Calu3 (cell line): ENCODE measurements at places on chromosomes 4 and X.

DNA sequence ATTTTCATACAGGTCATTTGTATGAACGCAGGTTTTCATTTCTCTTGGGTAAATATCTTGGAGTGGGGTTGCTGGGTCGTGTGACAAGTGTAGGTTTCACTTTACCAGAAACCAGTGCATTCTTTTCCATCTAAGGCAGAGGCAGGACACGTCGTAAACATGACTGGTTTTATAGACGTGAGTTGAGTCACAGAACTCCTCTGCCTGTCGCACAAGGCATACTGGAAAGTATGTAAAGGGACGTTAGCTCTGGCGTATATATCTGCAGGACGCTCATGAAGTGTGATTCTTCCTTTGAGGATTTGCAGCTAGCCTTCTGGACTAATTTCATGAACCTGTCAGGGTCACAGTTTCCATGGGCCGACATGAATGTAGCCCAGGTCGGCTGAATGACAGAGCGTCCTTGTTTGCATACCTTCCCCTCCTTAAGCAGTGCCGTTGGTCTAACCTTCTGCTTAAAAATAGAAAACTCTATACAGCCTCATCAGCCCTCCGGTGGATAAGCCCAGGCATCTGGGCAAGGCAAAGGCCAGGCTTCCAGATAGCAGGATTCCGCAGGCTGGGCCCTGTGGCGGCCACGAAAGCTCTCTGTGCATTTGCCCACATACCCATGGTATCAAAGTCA is 106.0 kb downstream of the GPR143 start:
- DNase-seq = no peak

DNA sequence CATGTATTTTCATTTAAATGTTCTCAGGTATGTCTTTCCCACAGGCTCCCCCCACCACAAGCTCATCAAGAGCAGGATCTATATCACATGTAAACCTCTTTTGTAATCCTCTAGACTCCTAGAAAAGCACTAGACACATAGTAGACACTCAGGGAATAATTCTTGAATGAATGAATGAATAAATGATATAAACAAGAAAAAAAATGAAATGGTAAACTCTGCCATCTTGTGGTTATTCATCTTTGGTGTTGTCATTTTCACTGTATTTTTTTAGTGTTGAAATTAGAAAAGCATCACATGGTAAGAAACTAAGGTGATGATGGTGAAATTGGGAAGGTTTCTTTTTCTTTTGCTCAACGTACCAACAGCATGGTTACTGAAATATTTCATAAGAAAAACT is 34.2 kb upstream of the C1GALT1C1 start:
- no peak for DNase-seq

DNA sequence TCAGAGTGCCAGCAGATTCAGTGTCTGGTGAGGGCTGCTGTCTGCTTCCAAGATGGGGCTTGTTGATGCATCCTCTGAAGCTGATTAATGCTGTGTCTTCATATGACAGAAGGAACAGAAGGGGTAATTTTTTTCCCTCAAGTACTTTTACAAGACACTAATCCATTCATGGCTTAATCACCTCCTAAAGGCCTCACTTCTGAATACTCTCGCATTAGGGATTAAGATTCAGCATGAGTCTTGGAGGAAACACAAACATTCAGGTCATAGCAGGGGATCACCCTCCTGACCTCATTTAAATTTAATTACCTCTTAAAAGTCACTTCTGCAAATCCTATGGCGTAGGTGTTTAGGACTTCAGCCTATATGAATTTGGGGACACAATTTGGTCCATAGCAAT is 1145.5 kb upstream of the PCDH10 start:
- no peak for DNase-seq

DNA sequence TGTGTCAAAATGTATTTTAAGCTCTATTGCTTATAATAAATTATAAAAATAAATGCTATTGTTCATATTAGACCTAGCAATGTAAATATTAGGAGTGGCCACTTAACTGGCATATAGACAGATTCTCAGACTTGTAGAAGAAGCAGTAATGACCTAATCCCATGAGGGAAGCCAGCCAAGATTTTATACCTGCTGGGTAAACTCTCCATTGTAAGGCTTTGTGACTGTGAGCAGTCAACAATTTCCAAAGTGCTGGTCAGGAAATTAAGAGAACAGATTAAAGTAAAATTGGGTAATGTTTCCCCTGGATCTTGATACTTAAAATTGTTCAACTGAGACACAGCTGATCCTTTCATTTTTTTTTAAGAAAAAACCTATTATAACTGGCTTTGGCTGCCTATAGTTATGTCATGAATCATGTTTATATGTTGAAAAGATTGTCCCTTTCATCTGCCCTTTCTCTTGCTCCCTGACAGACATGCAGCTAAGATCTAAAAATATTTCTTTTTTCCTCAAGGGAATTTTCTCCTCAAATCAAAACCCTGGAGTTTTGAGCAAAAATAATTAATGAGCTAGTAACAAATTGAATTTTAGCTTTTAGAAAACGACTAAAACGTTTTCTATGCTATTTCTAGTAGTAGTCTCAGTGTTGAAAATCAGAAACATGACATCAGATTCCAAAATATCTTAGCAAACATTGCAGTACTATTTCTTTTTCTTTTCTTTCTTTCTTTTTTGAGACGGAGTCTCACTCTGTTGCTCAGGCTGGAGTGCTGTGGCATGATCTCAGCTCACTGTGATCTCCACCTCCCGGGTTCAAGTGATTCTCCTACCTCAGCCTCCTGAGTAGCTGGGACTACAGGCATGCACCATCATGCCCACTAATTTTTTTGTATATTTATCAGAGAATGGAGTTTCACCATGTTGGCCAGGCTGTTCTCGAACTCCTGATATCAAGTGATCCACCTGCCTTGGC is 77.9 kb downstream of the ADGRL3 start:
- no peak for DNase-seq
